Stimulated activated CD8-positive, alpha-beta memory T cell treated with anti-CD3 and anti-CD28 coated beads, Interleukin-15, amount 100 ng/mL, for 24 hours (primary cell): ENCODE measurements at places on chromosomes 7 and 10.

- DNase-seq, result no peak
These were observed 271.6 kb downstream of the GFRA1 start for GRCh38 chr10:116001262-116001857.

- no peak for DNase-seq
These were observed 208.4 kb downstream of the KIF20B start for GRCh38 chr10:89909752-89910151.

GRCh38 chr10:10392511-10392910, 625.2 kb upstream of the CELF2 start:
- no peak for DNase-seq

GRCh38 chr7:37068902-37069301, 344.6 kb upstream of the AOAH start:
- DNase-seq, result no peak

DNA sequence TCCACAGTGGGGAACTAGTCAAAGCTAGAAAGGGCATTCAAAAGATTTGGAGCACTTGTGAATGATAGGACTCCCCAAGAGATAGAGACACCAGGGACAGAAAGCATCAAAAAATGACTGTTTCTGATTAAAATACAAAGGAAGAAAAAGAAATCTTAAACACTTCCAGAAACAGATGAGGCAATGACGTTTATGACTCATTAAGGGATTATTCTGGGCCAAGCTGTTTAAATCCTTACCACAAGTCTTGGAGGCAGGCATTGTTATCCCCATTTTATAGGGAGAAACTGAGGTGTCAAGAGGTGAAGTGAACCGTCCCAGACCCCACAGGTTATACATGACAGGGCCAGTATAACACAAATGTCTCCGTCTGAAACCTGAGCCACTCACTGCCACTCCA, 68.3 kb upstream of the AMPH start:
- DNase-seq, result no peak

DNA sequence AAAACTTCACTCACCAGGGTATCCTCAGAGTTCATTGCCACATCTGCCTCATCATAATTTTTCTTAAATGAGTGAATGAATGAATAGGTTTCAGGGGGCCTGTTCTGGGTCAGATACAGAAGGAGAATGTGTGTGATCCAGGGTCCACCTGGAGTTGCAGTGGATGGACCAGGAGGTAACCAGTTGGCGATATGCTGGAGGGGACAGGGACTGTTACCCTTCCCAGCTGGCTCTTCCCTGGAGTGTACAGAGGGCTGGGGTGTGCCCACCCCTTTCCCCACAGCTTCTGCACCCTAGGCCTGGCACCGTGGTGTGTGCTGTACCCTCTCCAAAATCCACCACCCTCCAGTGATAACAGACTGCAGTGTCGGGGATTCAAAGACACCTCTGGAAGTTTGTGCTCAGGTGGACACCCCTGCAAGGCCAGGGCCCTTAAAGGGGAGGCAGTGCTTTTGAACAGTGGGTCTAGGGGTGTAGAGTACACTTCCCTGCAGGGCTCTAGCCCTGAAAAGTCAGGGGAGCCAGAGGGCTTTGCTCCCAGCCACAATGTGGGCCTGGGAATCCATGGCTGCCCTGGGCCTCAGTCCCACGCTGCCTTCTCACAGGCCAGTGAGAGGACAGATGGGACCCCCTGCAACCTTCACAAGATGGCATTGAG, 134.4 kb upstream of the UNC5B start:
- no peak for DNase-seq

- DNase-seq, result no peak
These were observed 222.0 kb downstream of the TWIST1 start for GRCh38 chr7:18895456-18895855.

- DNase-seq, result no peak
These were observed 42.5 kb downstream of the RASGEF1A start for GRCh38 chr10:43224321-43224720.

- DNase-seq, result no peak
These were observed 107.4 kb upstream of the GLCCI1 start for GRCh38 chr7:7861211-7861633.

DNA sequence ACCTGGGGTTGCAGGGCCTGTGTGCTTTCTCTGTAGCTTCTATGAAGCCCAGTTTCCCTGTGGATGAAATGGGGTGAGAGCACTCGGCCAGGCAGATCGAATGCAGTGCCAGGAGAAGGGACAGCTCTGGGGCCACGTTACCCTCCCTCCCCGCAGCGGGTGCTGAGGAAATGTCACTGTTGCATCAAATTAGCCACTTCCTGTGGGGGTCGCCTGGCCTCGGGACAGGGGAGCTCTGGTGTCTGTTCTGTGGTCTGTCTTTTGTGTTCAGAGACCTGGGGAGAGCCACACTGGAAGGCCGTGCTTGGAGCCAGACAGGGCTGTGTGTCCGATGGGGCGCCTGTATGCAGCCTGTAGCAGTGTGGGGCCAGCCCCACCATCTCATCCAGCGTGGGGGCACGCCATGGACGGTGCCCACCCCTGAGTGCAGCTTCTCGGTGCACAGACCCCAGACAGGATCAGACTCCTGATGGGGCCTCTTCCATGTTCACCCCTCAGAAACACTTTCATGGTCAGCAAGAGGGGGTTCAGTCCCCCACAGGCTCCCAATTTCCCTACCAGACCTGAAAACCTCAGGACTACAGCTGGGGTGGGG, 13.6 kb downstream of the TTYH3 start:
- DNase-seq, result no peak

DNA sequence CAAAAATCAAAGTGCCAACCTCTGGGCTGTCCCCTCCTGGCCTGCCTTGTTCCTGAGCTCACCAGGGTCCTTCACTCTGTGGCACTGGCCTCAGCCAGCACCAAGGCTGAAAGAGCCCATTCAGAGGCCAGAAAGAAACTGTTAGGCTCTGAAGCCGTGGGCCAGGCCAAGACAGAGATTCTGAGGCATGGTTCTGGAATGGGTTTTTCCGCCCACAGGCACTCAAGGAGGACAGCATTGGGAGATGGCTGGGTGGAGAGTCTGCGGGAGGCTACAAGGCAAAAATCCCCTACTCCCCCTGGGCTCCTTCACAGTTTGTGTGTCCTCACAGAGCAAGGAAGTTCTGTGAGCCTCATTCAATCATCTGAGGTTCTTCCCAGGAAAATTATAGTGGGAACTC, 31.7 kb downstream of the GRIFIN start:
- DNase-seq, result no peak

- no peak for DNase-seq
These were observed 96.4 kb upstream of the DNAAF5 start for GRCh38 chr7:630111-630511.

- DNase-seq, result no peak
These were observed 60.4 kb downstream of the INPP5F start for GRCh38 chr10:119786117-119786769.

DNA sequence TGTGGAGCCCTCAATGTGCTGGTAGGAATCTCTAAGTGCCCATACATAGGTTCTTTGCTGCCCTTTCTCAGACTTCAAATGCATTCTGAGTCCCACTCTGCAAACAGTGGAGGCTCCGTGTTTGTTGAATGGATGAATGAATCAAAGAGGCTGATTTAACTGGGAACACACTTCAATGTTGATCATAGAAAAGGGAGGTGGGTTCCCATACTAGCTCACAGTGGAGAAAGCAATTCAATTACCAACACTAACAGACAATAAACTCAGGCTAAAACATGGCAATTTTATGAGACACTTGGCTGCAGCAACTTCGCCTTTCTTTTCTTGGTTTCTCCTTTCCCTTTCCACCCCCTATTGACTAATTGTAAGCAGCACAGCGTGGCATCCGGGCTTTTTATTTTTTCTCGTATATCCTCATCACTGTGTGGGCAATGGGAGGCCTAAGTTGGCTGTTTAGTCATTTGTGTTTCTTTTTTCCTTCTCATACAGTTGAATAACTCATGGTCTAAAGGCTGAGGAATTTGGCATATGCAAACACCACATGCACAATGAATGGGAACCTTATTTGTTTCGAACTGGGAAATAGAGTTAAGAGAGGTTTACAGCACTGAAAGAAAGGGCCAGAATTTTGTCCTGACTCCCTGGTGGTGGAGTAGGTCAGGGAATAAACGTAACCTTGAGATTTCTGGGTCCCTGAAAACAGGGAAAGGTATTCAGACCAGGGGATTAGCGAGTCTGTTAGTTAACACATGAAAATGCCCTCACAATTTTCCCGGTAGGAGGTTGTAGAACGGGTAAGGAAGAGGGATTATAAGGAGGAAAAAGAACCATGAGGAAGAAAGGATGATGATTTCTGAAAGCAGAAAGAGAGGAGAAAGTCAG, 858.5 kb downstream of the KCNMA1 start:
- no peak for DNase-seq

DNA sequence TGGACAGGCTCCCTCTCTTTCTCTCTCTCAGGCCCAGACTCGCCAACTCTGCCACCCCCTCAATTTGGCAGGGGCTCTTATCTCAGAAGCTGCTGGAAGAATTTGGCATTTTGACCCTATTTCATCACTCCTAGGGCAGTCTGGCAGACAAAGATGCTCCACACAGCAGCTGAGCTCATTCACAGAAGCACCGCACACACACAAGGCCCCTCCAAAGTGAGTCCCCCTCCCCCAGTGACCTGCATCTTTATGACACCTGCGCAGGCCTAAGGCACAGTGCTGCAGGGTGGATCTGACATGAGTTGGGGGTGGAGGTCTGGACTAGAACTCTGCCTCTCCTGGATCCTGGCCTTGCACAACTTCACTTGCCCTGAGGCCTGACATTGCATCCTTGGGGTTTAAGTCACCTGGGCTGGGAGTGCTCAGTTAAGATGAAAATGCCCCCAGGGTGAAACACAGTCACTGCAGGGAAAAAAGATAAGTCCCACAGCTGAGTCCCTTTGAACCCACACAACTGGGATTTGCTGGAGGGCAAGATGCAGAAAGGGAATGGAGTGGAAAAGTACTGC, 41.1 kb upstream of the DUSP5 start:
- no peak for DNase-seq

DNA sequence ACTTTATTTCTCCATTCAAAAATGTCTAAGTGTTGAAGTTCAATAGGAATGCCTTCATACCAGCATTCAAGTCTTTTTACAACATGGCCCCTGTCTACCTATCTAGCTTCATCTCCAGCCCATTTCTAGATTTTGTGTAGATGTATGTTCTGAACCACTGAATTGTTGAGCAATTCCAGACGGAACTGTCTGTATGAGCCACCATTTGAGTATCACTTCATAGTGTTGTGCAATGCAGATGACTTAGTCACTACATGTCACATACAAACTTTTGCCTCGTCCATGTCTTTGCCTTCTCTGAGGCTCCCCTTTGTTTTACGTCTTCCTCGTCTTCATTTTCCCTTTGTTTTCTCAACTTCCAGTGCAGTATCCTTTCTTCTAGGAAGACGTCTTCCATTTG, 118.1 kb downstream of the INHBA start:
- DNase-seq, result no peak

DNA sequence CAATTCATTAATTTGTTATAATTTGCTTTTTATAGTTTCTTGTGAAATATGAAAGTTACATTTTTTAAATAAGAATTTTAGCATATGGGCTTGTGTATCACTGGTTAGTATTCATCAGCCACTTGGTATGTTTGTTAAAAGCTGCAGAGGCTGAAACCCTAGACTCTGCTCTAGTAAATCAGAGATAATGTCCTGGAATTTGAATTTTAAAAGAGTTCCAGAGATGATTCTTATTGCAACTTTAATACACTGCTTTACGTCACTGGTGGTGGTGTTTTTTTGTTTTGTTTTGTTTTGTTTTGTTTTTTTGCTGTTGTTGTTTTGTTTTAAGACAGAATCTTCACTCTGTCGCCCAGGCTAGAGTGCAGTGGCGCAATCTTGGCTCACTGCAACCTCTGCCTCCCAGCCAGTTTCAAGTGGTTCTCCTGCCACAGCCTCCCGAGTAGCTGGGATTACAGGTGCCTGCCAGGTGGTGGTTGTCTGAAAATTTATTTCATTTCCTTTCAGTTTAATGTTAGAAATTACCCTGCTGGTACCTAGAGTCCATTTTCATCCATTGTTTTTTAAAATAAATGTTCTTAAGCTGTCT, 43.8 kb downstream of the PTPN12 start:
- no peak for DNase-seq

GRCh38 chr7:93923942-93924341, 2.4 kb downstream of the GNG11 start:
- DNase-seq, result no peak

DNA sequence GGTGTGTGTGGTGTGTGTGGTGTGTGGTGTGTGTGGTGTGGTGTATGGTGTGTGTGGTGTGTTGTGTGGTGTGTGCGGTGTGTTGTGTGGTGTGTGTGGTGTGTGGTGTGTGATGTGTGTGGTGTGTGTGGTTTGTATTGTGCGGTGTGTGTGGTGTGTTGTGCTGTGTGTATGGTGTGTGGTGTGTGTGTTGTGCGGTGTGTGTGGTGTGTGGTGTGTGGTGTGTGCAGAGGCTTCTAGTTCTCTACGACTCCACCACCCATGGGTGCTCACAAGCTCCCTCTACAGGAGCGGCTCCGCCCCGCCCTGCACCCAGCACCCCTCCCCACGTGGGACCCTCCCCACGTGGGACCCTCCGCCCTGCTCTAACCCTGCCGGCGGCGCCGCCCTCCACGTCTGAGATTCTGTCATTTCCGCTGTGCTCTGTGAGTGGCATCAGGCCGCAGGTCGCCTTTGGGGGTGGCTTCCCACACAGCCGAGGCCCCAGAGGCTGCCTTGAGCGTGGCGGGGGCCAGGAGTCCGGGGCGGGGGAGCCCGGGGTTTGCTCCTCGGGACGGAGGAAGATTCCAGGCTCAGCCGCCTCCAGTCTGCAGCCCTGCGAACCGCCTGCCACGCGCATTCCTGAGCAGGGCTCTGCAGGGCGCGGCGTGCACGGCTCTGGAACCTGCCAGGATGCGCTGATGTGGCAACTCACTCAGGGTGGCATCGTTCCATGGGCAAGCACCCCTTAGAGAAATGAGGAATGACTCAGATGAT, 37.0 kb upstream of the DNAJB6 start:
- DNase-seq, result no peak

DNA sequence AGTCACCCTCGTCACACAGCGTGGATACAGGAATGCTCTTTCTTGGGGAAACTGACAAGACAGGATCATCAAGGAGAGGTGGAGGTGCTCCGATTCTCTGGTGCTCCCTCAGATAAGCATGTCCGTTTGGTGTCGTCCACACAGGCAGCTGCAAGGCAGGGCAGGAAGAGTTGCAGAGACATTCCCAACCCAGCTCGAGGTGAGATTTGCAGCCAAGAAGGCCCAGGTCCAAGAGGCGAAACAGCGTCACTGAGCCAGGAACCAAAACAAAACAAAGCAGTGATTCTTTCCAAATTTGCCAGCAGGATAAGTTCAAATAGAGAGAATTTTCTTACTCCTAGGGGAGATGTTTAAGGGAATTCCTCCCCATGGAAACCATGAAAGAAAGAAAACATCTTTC, 386.5 kb upstream of the PFKP start:
- no peak for DNase-seq

GRCh38 chr7:1857487-1858421, 187.7 kb downstream of the ELFN1 start:
- DNase-seq, result no peak
